NCI-H774 (cell line): ENCODE measurements at places on chromosomes 2 and 18.

- no peak for DNase-seq
These were observed 71.9 kb downstream of the ACVR2A start for GRCh38 chr2:147916723-147917122.

- no peak for DNase-seq
These were observed 7.7 kb downstream of the L3MBTL4 start for GRCh38 chr18:6406910-6407470.

DNA sequence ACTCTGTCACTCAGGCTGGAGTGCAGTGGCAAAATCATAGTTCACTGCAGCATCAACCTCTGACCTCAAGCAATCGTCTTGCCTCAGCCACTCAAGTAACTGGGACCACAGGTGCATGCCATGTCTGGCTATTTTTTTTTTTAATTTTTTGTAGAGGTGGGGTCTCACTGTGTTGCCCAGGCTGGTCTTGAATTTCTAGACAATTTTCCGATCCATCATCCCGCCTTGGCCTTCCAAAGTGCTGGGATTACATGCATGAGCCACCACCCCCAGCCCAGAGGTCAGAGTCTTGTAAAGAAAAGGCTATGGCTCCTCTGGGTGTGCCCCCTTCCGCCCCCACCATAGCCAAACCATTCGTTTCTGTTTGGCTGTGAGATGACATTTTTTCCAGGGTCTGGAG lies 13.1 kb upstream of the TMBIM1 start:
- DNase-seq: no peak

- no peak for DNase-seq
These were observed 13.8 kb downstream of the MTCL1 start for GRCh38 chr18:8719192-8719591.

- no peak for DNase-seq
These were observed 1.2 kb downstream of the SAP130 start for GRCh38 chr2:128026448-128027277.

DNA sequence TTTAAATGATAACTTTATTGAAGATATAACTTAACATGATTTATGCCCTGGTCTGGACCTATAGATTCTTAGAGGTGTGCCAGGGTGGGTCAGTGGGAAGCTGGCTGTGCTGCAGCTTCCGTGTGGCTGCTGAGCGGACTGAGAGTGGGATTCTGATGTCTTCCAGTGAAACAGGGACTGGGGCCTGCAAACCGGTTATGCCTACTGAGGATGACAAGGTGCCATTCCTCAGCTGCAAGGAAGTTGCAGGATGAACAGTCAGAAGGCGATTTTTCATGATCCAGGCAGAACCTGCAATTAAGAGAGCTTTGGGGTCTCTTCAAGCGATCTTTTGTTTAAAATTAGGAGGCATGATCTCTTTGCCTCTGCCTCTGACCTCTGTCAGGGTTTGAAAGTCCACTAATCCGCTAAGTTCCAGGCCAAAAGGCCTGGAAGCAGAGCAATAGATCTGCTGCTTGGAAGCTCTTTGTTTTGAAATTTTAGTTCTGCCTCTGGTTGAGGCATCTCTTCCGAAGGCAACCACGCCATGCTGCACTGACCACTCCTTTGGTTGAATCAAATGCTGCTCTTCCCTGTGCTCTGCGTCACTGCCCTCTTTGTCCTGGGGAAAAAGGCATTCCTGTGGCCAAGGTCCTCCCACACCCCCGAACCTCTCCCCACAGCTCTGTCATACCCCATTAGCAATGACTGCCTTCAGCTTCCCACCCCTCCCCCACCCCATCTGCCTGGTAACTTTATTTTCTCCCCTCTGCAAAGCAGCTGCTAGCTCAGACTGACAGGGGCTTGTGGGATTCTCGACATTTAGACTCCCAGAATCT lies 2.0 kb downstream of the TMEM169 start:
- no peak for DNase-seq

DNA sequence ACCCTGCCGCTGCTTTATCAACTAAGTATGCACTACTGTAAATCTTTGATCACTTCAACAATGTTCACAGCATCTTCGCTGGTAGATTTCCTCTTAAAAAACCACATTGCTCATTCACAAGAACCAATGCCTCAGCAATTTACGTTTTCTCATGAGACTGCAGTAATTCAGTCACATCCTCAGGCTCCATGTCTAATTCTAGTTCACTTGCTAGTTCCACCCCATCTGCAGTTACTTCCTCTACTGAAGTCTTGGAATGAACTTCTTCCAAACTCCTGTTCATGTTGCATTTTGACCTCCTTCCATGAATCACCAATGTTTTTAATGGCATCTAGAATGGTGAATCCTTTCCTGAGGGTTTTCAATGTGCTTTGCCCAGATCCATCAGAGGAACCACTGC lies 35.8 kb downstream of the PRELID3A start:
- DNase-seq: no peak
